Activated T-cell treated with anti-CD3 and anti-CD28 coated beads for 48 hours (primary cell): ENCODE measurements at places on chromosomes 7 and 10.

- DNase-seq: no peak
These were observed 31.3 kb downstream of the KIAA1217 start for GRCh38 chr10:24240041-24240751.

DNA sequence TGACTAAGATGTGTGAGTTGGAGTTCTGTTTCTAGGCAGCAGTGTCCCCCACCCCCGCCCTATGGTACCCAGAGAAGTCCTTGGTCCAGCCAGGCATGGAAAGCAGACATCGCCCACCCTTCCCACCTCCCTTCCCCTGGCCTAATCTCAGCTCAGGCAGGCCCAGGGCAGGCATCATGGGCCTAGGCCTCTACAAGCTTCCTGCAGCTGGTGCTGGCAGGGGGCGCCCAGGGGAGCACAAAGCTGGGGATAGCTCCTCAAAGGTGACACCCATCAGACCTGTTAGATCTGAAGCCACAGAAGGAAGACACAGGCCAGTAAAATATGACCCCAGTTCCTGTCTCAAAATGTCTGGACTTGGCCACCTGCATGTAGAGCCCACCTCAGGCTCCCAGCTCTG lies 18.9 kb upstream of the UNC5B start:
- DNase-seq: no peak

GRCh38 chr7:22137466-22137865 lies 191.8 kb upstream of the CDCA7L start:
- no peak for DNase-seq

DNA sequence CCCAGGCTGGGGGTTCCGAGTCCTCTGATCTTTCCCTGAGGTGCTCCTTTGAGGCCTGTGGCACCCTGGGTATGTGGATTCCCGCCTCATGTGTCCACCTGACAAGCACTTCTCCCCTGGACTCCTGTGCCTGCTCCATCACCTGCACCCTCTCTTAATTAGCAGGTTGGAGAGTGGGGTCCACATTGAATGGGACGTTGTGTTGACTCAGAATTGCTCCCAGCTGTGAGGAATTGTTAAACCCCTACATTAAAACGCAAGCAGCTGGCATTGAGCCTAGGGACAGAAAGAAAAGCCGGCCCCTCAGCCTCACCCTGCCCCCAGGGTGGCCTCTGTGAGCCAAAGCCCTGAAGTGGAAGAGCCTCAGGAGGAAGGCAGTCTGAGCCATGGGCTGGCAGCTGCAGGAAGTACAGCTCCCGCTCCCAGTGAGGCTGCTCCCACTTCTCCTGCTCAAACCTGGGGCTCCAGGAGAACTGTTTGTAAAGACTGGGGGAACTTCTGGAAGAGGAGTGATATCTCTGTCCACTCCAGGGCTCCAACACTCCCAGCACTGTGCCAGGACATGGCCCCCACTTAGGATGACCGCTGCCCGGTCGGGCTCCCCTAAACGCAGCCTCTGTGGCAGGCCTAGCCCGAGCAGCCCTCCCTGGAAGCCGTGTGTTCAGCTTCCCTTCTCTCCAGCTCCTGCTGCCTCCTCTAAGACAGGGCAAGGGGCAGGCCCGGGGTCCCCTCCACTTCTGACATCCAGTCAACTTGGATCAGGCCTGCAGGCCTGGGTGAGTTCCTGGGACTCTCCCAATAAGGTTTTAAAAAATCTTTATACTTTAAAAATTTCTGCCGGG lies 1.8 kb upstream of the OPN4 start:
- DNase-seq: no peak

DNA sequence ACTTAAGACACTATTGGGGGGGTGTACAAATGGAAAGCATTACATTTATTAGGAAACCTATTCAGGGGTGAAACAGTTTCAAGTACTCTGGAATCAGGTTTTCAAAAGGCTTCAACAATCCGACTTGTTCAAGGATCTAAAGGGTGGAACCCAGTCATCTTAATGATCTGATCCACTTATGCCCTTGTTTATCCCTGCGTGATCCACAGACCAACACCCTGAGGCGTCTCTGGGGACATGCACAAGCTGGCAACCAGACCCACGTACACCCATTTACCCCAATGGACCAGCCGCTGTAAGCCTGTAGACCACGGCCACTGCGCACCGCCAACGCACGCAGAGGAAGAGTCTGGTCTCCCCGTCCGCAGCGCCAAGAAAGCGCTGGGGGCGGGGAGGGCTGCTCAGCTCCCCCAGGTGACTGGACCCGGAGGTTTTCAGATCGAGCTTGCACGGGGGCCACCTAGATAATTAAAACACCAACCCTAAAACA lies 13.4 kb downstream of the HNRNPF start:
- DNase-seq: no peak

GRCh38 chr7:1696671-1697498 lies 26.8 kb downstream of the ELFN1 start:
- no peak for DNase-seq

DNA sequence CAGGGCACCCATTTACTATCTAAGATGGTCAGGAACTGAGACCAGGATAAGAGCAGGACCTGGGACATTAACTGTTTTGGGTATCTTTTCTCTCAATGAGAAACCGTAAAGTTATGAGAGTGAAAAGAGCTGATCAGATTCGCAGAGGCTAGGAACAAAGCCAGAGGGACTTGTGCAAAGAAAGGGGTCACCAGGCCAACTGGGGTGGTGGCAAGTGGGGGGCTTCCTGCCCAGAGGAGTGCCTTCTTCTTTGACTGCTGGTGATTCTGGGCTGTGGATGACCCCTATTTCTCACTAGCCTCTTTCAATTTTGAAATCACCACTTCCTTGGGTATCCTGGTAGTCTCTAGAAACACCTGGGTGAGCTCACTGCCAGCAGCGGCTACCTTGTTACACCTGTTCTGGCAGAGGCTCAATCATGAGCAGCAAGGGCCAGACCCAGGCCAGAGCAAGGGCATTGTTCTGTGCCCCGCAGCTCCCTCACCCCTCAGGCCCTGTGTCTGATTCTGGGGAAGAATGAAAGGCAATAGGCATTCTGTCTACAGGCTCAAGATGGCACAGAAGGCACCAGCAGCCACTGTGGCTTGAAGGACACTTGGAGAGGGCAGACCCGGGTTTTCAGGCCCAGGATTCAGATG lies 999 bp downstream of the SFTPD start:
- no peak for DNase-seq
